ENCODE measurements at places on chromosomes 5 and 9. TPM values are rescaled to one million over a fixed set of nuclear protein-coding genes. Genes with fewer than 3 reads are reported as not detected.
A peak's percentile ranks its signal among the peaks of the same experiment; 100 is the strongest.

Gene C9orf153
- total RNA-seq: 0.82 TPM

Gene SLC45A2
- total RNA-seq: not detected

- DNase-seq: no peak
Measured at GRCh38 chr5:81182396-81183390, 50.4 kb upstream of the CKMT2 start.

DNA sequence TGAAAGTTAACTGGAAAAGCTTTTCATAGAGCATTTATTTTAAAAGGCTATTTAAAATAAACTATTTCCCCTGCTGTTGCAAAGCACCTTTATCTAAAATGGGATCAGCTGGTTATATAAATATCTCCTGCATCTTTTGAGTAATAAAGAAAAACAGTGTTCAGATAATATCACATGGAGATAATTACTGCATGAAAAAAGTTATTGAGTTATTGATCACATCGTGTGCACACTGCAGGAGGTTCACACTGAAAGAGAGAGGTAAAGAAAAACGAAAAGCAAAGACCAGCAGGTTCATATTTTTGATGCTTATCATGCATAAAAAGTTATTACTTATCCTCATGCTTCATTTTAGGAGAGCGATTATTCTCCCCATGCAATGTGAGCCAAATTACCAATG, 55.4 kb upstream of the OTP start:
- DNase-seq: no peak

- DNase-seq: no peak
Measured at GRCh38 chr5:133241179-133242092, 189.6 kb downstream of the HSPA4 start.

GRCh38 chr5:147512659-147513379, 3.0 kb upstream of the DPYSL3 start:
- DNase-seq: no peak

- DNase-seq: no peak
Measured at GRCh38 chr9:104074876-104075275, 19.2 kb upstream of the SMC2 start.

GRCh38 chr9:34457266-34458012, 931 bp downstream of the FAM219A start:
- peak; percentile 80 for DNase-seq

DNA sequence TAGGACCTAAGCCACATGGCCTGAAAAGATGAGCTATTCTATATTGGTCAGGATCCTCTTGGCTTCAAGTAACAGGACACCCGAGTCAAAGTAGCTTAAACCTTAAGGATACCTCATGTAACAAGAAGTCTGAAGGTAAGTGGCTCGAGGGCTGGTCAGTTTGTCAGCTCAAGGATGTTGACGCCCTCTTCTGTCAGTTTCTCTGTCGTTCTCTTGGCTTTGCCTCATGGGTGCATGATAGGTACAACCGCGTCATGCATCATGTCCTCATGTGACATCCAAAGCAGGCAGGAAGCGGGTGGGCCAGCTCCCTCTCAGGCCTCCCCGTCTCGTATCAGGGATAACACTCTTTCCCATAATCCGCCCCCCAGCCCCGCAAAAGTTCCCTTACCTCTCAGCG, 22.1 kb upstream of the TCERG1 start:
- DNase-seq: no peak

GRCh38 chr5:24737163-24737562, 92.4 kb upstream of the CDH10 start:
- no peak for DNase-seq

DNA sequence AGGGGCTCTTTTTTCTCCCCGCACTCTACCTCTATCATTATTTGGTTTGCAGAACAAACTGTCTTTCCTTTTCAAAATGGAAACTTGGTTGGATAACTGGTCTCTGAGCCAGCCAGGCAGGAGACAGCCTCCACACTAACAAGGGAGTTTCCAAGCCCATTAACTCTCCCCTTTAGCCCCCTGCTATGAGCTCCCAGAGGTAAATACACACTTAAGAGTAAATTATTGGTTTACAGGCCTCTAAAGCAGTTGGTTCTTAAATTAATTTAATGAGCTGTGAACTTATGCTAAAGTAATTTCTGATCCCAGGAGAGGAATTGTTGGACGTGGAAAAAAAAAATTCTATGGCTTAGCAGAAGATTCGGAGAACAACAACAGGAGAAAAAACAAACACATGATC, 30.3 kb downstream of the EPB41L4A start:
- no peak for DNase-seq

Data from uterus (tissue), 4 donors.